Ecto neural progenitor cell (in vitro differentiated cells): ENCODE measurements at places on chromosomes 3 and 15.

DNA sequence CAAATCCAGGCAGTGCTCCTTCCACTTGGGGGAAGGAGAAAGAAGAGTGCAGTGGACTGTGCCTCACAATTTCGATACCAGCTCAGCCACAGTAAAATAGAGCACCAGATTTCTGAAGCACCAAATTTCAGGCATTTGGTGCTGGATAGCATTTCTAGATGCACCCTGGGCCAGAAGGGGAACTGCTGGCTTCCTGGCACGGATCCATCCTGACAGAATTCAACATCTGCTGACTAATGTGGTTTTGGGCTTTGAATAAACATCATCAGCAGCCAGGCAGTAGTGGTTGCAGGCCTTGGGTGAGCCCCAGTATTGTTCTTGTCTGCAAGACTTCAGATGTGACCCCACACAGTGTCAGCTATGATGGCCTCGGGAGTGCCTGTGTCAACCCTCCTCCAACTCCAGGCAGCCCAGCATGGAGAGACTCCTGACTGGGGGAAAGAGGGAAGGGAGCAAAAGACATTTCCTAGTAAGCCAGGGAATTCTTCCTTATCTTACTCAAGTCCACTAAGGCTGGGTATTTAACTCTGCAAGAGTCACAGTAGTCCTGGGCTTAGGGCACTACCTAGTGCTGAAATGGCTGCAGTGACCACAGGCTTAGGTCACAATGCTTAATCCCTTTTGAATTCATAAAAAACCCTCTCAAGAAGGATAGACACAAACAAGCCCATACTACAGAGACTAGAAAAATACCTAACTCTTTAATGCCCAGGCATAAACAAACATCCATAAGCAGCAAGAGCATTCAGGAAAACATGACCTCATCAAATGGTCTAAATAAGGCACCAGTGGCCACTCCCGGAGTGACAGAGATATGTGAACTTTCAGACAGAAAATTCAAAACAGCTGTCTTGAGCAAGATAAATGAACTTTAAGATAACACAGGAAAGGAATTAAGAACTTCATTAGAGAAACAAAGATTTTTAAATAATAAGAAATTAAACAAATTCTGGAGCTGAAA, 74.7 kb downstream of the SPATA16 start:
- DNase-seq, result no peak

DNA sequence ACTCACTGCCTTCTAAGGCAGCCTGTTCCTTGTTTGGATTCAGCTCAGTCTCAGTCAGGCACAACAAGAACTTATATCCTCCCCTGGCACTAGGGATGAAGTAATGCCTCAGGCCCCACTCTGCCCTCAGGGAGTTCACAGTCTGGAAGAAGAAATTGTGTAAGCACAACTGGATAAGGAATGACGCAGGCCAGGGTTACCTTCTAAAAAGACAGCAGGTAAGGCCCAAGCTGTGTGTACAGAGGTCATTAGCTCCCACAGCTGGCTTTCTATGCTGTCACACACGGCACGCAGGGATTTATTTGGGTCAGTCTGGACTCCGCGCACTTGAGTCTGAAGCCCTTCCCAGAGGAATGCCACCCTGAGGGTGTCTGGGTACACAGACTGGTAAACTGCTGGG, 82.9 kb downstream of the IQSEC1 start:
- no peak for DNase-seq

- DNase-seq, result no peak
These were observed 2.6 kb downstream of the CHCHD6 start for GRCh38 chr3:126706631-126707030.

- DNase-seq, result peak; percentile 81
These were observed 20.4 kb downstream of the BMF start for GRCh38 chr15:40087991-40088928.

GRCh38 chr3:131361464-131362421, 19.8 kb upstream of the NUDT16 start:
- DNase-seq, result peak; percentile 86
